DMS79 treated with DMSO at 0.1 percent for 48 hours (cell line): ENCODE measurements at places on chromosomes 3 and 15.

DNA sequence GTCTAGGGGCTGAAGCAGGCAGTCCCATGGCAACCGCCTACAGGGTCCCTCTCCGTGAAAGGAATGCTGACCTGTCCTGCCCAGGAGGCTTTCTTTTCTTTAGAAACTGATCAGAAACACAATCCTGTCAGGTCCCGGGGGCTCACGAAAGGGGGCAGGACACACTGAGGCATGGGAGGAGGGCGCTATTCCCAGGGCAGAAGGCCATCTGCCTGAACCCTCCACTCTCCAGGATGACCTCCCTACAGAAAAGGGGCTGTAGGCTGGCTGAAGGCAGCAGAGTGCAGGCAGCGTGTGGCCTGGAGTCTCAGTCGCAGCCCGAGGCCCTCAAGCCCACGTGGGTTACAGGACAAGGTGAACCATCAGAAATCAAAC, 18.4 kb upstream of the LRRK1 start:
- DNase-seq, result no peak

- DNase-seq, result no peak
These were observed 40.5 kb upstream of the SH3BP5 start for GRCh38 chr3:15372918-15373317.

GRCh38 chr3:189780546-189781270, 149.5 kb downstream of the TP63 start:
- DNase-seq, result no peak

GRCh38 chr3:133459400-133459799, 59.5 kb downstream of the BFSP2 start:
- DNase-seq, result no peak

- DNase-seq, result no peak
These were observed 24.7 kb upstream of the ZBED2 start for GRCh38 chr3:111619833-111620232.

DNA sequence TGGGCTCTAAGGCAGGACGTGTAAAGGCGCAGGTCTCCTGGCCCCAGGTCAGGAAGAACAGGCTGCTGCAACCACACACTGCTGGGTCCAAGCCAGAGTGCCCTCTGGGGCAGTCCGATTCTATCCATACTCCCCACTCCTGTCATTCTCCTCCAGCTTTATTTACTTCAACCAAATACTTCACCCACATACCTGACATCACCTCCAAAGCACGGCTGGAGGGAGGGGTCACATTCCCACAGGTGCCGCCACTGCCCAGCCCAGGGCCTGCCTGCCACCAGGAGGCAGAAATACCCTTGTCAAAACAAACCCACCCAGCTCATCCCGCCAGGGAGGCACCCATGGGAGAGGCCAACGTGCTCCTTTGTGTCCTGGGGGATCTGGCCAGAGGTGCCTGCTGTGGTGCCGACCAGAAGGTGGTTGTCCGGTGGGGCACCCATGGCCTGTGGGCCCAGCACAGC, 100.4 kb downstream of the DAPK2 start:
- no peak for DNase-seq

DNA sequence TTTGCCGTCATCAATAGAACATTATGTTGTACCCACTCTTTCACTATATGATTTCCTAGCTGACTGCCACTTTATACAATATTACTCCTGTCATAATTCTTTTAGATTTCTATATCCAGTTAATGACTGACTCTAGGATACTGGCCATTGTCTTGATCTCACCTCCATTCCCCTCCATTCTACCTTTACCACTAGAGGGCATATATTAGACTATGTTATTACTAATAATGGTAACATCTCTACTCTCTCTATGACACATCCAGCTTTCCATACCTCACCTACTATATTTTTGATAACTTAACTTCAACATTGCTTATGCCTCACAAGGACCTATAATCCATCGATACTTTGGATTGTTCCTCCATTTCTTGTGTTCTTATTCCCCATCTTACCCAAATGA, 31.4 kb upstream of the POU1F1 start:
- DNase-seq, result no peak

DNA sequence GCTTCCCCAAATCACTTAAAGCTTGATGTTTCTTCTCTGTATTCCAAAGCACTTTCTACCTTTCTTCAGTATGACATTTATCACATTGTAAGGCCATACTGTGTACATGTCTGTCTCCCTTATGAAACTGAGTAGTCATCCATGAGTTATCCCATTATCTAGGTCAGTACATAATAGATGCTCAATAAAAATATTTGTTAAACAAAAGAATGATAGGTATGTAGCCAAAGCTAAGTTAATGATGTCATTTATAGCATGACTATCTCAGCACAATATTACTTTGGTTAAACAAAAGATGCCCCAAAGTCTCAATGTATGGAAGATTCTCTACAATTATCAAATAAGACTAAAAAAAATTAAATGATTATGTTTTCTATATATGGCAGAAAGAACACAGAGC, 3.1 kb upstream of the TMCO5A start:
- DNase-seq, result no peak

DNA sequence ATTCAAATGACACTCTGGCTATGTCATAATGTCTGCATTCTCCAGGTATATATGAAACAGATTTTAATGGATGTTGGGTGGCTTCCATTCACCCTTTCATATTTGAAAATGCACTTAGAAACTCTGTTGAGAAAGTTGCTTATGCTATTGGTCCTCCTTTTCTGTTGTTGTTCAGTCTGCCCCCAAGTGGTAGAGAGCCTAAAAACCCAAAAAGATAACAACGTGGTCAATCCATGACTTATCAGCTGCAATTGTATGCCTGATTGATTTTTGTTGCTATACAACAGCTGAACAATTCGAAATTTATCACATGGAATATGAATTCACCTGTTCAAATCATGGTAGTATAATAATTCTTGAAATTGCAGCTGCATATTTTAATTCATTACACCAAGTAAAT, 279.8 kb downstream of the ROBO2 start:
- DNase-seq, result no peak

DNA sequence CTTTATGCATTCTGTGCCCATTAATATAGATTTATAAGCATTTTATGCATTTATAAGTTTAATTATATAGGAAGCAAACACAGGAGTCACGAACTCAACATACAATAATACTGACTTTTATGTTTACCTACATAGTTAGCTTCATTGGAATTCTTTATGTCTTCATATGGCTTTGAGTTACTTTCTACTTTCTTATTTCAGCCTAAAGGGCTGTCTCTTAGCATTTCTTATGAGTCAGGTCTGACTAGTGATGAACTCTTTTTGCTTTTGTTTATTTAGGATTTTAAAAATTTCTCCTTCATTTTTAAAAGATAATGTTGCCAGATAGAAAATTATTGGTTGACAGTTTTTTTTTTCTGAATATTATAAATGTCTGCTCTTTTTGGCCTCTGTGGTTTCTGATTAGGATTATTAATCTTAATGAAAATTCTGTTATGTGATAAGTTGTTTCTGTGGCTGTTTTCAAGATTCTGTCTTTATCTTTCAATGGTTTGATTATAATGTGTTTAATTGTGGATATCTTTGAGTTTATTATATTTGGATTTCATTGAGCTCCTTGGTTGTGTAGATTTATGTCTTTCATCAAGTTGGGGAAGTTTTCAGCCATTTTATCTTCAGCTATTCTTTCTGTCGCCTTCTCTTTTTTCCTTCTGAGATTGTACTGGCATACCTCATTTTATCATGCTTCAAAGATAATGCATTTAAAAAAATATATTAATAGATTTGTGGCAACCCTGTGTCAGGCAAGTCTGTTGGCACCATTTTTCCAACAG, 54.3 kb downstream of the ATP2C1 start:
- no peak for DNase-seq

DNA sequence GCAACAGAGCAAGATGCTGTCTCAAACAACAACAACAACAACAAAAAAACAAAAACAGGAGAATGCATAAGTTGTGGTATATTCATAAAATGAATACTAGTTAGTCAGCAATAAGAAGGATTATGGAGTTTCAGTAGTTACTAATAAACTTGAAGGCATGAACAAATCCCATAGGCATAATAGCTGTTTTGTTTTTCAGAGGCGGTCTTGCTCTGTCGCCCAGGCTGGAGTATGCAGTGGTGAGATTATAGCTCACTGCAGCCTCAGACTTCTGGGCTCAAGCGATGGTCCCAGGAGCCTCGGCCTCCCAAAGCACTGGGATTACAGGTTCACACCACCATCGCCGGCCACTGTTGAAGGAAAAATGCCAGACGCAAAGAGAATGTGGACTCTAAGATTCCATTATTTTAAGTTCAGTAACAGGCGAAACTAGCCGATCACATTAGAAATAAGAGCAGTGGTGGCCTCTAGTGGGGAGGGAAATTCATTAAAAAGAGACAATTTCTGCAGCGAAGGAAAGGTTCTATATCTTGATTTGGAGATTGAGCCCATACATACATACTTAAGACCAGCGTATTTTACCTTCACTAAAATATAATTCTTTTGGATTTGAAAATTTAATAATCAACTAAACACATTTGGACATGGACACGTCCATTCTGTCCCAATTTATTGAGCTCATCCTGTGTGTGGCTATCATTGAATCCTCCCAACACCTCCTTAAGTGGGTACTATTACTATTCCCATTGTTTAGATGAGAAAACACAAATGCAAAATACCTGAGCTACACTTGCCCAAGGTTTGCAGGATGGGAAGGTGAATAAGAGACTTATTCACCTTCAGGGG, 27.4 kb upstream of the HDAC11 start:
- peak; percentile 27 for DNase-seq

GRCh38 chr3:38376098-38376816, 29.7 kb downstream of the XYLB start:
- no peak for DNase-seq

- DNase-seq, result no peak
These were observed 27.2 kb upstream of the PLSCR4 start for GRCh38 chr3:146277953-146278631.

DNA sequence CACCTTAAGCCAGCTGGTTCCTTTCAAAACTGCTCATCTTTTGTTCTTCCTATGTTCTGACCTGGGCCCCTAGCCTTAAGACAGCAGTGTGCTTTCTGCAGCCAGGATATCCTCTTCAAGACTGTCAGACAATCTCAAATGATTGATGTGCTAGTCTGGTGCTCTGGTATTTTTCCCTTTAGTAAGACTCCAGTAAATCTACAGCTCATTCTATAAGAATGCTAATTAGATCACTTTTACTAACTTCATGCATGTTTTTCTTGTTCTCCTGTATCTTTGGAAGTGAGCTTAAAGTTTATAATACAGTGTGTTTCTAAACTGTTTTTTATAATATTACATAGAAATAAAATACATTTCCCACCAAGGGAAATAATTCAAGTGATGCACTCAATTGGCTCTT, 220.9 kb upstream of the NANOGP8 start:
- DNase-seq, result no peak

- no peak for DNase-seq
These were observed 153.8 kb downstream of the EBLN2 start for GRCh38 chr3:73215281-73215680.

DNA sequence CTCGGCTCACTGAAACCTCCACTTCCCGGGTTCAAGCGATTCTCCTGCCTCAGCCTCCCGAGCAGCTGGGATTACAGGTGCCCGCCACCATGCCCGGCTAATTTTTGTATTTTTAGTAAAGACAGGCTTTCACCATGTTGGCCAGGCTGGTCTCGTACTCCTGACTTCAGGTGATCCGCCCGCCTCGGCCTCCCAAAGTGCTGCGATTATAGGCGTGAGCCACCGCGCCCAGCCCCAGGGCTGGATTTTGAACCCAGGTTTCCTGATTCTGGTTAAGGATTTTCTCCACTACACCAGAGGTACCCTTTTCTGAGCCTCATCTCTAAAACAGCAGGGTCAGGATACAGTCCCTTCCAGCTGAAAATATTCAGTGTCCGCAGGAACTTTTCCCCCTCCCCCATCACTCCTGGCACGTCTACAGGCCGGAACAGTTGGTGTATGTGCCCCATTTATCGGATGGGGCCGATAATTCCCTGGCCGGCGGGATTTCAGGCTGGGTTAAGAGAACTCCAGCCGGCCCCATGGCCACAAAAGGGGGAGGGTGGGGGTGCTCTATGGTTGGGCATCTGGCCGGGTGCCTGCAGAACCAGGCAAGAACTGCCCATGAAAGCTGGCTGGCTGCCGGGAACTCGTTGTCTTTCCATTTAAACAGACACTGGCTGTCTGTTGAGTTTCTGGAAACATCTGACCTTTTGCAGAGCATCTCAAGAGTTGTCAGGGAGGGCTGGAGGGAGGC, 26.8 kb upstream of the SEMA4B start:
- no peak for DNase-seq

DNA sequence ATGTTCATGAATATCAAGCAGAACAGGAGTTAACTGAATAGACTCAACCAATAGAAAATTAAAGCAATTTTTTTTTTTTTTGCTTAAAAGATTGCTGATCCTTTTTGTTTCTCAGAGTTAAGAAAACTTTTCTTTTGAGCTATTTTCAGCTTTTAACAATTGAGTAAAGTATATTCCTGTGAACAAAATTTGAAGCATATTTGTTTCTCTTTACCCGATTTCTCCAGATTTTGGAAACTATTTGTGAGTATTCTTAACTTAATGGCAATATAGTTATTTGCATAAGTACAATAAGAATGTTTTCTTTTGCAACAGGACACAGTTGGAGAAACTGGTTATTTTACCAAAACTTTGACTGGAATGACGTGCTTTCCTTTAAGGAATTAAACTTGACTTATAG, 53.4 kb upstream of the C15orf39 start:
- no peak for DNase-seq

- no peak for DNase-seq
These were observed 65.4 kb downstream of the SIDT1 start for GRCh38 chr3:113597596-113598354.

GRCh38 chr3:115074502-115074901, 72.6 kb downstream of the ZBTB20 start:
- no peak for DNase-seq

DNA sequence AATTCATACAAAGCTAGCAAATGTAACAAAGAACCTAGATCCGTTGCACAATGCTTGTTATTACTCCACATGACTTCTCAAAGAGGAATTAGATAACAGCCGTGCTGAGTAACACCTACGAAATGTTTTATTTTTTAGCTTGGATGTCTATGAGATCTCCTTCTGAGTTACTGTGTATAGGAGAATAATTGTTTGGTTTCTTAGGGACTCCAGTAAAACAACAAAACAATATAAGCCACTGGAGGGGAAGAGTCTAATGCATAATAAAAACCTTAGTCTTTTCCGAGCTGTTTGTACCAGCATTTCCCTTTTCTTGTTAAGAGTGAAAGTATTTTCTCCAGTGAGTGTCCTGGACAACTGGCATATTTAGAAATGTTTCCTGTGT, 15.6 kb downstream of the SNAP23 start:
- DNase-seq, result no peak
